ENCODE measurements at places on chromosomes 11 and 22.

- DNase-seq = peak; percentile 52
Measured at GRCh38 chr22:23849009-23850006, 8.4 kb upstream of the SLC2A11 start.

DNA sequence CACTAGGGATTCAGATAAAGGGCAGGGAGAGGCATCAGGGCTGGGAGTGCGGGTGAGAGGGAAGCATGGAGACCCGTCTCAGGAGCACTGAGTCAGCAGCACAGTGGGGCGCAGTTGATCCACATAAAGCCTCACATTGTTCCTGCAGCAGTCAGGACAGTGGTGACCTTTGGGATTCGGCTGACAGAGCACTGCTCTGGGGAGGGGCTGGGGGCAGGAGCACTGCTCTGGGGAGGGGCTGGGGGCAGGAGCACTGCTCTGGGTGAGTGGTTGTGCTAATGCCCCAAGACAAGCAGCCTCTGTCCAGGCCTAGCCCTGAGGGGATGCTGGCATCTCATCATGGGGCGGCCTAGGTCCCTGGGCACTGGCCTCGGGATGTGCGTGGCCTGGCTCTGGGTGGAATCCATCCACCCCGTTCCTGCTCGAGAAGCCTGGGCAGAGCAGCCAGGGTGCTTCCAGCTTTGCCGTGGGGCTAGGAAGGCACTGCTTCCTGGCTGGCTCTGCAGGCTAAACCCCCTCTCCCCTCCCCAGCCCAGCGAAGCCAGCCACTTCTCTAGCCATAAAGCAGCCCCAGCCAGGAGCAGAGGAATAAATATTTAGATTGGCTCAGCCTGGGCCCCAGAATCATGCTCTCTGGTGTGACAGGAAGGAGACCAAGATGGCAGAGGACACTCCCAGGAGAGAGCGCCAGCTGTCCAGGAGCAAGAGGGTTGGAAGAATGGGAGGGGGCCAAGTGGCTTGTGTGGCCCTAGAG, 7.3 kb downstream of the OAF start:
- no peak for DNase-seq

GRCh38 chr11:6995703-6996102, 24.4 kb downstream of the ZNF214 start:
- no peak for DNase-seq

GRCh38 chr22:20458530-20459151, 21.0 kb upstream of the SCARF2 start:
- no peak for DNase-seq

DNA sequence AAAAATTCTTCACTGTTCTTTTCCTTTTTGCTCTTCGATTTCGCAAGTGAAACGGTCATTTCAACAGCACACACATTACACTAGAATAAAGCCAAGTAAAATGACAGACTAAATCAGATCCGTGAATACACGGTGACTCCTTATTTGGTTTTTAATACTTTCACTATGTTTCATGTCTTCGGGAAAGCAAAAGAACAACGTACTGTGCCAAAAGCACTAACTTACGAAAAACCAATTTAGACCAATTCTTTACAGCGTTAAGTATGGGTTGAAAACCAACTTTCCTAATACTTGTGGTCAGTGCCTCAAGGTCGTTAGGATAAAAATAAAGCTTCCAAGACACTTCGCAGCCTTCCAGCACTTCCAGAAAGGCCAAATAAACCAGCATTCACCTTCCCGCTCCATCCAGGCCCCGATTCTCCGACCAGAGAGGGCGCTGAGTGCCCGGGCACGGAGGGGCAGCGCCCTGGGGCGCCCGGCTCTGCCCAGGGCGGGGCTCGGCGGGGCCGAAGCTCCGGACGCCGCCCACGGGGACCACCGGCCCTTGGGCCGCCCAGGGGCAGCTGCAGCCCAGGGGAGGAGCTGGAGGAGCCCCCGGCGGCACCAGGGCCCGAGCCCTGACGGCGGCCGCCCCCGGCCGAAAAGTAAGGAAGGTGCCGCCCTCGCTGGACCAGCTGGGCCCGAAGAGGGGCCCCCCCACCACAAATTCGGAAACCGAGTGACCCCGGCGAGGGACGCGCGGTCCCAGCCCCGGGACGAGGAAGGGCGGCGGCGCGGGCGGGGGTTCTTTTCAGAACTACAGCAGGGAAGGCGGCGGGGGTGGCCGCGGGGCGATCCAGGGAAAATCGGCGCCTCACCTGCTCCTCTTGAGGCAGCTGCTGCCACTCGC, 499 bp downstream of the ATL3 start:
- DNase-seq = no peak

All from thymus (tissue), 14 donors.